ENCODE measurements at places on chromosomes 2 and 18.

- DNase-seq: no peak
Observed at GRCh38 chr2:9836517-9836916, 6.8 kb upstream of the TAF1B start.

- DNase-seq: no peak
Observed at GRCh38 chr2:230685178-230685577, 27.5 kb upstream of the CAB39 start.

- no peak for DNase-seq
Observed at GRCh38 chr2:167293172-167293781, 405.0 kb downstream of the XIRP2 start.

DNA sequence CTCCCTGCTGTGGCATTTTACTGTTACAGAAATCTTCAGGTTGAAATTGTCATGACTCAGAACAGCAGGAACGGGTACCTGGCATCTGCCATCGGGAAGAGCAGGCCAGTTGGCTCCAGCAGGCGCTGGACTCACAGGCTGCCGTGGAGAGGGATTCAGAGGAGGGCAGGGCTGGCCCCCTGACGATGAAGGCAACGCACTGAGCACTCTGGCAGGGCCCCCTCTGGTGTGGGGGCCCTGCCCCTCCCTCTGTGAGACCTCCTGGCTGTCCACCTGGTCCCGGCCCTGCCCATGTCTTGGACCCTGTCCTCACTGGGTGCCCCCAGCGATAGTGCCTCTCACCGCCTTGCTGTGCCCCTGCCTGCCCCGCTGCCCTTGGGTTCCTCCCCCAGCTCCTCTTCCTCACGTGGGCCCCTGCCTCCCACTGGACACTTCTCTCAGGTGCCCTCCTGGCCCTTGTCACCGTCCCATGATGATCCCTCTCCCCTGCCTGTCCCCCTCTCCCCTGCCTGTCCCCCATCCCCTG, 23.3 kb upstream of the ALLC start:
- DNase-seq: no peak

DNA sequence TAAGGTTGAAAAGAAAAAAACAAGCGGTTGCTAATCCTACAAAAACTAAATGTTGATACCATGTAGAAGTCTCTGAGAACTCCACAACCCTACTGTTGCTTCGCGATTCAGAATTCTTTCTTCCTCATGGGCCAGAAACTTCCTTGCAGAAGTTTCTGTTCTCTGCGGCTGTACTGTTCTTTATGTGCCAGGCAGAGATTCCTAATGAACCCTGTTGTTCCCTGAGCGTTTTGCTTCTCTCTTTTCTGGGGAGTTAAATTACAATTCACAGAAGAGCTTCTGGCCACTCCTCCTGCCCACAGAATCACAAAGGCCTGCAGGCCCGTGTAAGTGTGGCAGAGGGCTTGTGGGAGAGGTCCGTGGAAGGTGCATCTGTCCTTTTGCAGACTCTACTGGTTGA, 1.8 kb upstream of the THNSL2 start:
- DNase-seq: no peak

- no peak for DNase-seq
Observed at GRCh38 chr2:85861650-85862049, 27.1 kb downstream of the ST3GAL5 start.

DNA sequence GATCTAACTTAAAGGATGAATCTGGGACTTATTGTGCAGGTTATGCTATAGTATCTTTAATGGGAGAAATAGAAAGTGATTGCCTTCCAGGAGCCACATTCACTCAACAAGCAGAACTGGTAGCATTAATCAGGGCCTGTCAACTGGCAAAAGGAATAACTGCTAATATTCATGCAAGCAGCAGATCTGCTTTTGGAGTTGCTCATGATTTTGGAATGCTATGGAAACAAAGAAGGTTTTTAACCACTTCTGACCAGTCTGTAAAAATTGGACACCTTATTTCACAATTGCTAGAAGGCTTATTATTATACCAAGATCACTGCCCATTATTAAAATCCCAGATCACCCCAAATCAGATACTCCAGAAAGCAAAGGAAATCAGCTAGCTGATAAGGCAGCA, 200.4 kb downstream of the MREG start:
- DNase-seq: no peak

GRCh38 chr2:15805206-15805605, 135.1 kb upstream of the MYCN start:
- no peak for DNase-seq
